ENCODE measurements at places on chromosomes 1 and 21.
A peak's percentile ranks its signal among the peaks of the same experiment; 100 is the strongest.

DNA sequence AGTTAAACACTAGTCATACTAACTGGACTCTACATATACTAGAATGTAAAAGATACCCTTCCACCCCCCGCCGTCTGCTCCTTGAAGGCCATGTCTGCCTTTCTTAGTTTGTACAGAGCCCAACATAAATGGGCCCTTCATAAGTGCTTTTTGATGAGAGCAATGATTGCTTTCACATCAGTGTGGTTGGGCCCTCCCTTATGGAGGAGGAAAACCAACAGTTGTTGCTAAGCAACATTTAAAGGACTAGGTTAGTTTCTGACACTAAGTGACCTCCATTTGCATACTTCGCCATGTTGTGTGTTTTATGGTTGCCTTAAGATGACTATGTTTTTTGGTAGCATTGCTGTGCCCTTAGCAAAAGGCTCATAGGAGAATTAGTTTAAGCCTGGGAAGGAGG is 182.0 kb upstream of the SGIP1 start:
- DNase-seq = no peak

DNA sequence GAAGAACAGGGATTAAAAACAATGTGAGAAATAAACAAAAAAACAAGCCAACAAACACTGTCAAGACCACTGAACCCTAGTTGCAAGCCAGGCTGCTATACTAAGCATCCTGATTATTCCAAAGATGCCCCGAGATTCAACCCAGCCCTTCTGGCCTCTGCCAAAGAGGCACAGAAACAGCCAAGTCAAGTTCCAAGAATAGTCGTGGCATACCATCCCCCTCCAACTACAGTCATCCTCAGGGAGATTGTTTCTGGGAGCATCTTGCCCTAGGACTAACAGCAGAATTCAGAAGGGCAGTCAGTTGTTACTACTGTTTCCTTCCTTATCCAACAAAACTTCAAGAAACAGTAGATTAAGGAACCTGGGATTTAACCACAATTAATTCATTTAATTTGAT is 52.3 kb downstream of the ABL2 start:
- no peak for DNase-seq

- DNase-seq = no peak
Measured at GRCh38 chr1:165753934-165754333, 14.7 kb downstream of the TMCO1 start.

DNA sequence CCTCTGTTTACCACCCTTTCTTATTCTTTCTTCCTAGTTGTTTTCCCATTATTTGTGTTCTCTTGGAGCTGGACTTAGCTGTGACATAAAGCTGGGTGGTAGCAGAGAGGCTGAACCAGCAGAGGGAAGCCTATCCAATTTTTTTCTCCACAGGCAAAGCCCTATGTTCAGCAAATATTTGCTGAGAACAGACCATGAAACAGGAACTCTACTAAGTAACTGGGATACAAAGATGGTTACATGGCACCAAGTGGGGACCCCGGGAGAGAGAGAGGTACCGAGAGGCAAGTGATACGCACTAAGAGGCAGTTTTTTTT is 6.6 kb downstream of the CFAP141 start:
- DNase-seq = peak; percentile 24

GRCh38 chr1:80540596-80540995 is 1260.1 kb upstream of the ADGRL2 start:
- DNase-seq = no peak

GRCh38 chr1:165884009-165884689 is 56.7 kb downstream of the UCK2 start:
- no peak for DNase-seq

DNA sequence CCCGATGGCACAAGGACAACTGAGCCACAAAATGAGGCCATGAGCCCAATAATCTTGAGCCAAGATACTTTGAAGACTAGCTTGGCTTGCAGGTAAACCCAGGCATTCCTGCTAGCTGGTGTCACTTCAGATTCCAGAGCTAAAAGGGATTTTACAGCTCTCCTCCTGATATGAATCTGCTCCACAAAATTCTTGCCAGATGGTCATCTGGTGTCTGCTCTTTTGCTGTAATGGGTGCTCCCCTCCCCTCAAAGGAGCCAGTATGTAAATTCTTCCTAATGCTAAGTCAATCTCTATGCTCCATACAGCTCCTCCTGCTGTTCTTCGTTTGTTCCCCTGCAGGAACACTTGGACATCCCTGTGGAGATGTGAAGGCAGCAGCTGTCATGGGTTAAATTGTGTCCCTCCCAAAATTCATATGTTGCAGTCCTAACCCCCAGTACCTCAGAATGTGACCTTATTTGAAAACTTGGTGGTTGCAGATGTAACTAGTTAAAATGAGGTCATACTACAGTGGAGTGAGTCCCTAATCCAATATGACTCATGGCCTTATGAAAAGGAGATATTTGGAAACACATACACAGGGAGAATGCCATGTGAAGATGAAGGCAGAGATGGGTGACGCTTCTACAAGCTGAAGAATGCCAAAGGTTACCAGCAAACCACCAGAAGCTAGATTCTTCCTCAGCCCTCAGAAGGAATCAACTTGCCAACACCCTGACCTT is 180.6 kb upstream of the PALMD start:
- peak; percentile 75 for DNase-seq

DNA sequence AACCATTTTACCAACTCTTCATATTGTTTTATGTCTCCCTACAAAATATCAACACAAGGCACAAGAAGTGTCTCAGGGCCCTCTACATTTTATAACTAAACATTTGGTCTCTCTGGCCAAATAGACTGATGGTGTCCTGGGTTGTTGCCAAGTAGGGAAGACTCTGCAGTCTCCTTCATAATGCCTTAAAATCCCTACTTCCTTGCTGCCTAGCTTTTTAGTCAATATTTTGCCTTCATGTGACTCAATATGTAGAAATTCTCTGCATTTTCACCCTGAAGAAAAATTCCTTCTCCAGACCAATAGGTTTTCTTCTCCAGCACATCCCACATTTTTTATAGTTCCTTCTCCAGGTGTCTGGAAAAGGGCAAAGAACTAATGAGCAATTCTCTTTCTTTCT is 72.6 kb upstream of the IPO9 start:
- DNase-seq = peak; percentile 83

DNA sequence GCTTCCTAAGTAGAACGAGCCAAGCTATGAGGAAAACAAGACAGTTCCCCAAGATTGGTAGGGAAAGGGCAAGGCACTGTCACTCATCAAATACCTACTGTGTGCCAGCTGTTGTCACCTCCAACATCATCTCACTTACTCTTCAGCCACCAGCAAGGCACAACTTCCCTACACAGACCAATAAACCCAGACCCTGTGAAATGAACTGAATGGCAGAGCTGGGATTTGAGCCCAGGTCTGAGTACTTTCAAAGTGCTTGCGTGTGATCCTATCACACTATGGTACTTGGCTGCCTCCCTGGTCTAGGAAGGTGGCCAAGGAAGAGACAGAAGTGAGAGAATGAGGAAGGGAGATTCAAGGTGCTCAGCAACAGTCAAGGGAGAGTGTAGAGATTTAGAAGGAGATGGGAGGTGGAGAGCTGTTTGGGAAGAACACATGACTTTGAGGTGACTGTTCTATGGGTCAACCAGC is 16.7 kb upstream of the TRIM63 start:
- no peak for DNase-seq

GRCh38 chr1:83994111-83994510 is 4.8 kb downstream of the TTLL7 start:
- no peak for DNase-seq

GRCh38 chr1:33985656-33986055 is 121.8 kb downstream of the HMGB4 start:
- DNase-seq = peak; percentile 7

GRCh38 chr1:26112407-26112775 is 767 bp downstream of the PDIK1L start:
- DNase-seq = no peak

- peak; percentile 82 for DNase-seq
Measured at GRCh38 chr1:153598309-153599172, 14.4 kb downstream of the S100A16 start.

GRCh38 chr21:21481239-21481638 is 483.0 kb downstream of the NCAM2 start:
- no peak for DNase-seq

GRCh38 chr1:41364442-41365319 is 3.4 kb downstream of the FOXO6 start:
- DNase-seq = no peak

- no peak for DNase-seq
Measured at GRCh38 chr1:183244466-183244865, 58.4 kb downstream of the LAMC2 start.

DNA sequence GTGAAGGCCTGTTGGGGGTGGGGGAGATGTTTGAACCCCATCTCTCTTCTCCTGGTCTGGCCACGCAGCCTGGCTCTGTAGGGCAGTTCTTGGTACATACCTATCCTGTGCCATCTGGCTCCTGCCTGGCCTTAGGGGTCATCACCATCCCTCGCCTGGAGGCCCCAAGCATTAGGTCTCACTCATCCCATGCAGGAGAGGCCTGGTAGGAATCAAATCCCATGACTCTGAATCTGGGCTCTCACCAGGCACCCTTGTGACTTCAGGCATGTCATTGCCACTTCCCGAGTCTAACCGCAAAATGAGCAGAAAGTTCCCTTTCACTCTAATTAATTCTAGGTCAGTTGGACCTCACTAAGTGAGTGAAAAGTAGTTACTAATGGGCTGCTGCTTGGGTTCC is 37.2 kb downstream of the ETNK2 start:
- DNase-seq = no peak

DNA sequence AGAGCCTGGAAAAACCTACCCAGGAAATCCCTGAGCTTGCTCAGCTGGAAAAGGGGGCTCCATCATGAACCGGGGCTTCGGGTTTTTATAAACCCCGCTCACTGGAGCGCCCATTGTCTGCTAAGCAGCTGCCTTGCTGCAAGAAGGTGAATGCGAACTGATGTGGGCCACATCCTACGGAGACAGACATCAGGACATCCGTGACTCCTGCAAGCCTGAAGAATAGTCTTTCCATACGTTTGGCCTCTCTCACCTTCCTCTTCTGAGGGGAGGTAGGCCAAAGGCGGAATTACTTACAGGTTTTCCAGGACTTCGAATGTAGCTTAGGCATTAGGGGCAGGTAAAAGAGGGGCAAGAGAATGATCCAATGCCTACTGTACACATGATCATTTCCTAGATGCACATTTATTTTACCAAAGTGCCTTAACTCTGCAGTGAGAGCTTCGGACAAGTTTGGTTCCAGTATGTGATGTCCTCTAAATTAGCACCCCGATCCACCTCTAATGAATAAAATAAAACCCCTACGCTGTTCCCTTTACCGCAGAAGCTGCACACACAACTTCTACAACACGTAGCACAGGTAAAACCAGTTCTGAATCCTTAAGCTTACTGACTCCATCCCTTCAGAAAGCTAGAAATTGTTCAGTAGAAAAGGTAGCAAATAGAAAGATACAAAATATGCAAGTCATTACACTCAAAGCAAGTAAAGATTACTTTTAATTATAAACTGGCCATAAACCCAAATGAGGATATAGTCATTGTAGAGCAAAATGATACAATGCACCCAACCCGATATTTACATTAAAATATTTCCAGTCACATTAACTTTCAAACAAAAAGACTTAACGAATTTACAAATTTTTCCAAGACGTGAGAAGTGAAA is 866 bp upstream of the SORT1 start:
- DNase-seq = no peak

- DNase-seq = no peak
Measured at GRCh38 chr1:1665815-1666251, 7.0 kb upstream of the CDK11B start.

DNA sequence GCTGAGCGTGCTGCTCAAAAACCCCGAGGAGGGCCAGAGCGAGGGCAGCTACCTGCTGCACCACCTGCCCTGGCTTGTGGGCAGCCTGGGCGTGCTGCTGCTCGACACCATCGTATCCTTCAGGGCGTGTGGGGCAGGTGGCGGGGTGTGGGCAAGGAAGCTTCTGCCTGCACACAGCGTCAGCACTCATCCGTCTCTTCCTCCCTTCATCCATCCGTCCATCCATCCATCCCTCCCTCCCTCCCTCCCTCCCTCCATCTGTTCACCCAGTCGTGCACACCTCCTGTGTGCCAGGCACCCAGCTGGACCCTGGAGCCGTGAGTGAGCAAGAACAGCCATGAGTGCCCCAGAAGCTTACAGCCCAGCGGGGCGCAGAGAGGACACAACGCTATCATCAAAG is 15.2 kb downstream of the SLC66A1 start:
- DNase-seq = no peak

GRCh38 chr1:84225646-84226045 is 75.9 kb upstream of the SAMD13 start:
- DNase-seq = no peak

DNA sequence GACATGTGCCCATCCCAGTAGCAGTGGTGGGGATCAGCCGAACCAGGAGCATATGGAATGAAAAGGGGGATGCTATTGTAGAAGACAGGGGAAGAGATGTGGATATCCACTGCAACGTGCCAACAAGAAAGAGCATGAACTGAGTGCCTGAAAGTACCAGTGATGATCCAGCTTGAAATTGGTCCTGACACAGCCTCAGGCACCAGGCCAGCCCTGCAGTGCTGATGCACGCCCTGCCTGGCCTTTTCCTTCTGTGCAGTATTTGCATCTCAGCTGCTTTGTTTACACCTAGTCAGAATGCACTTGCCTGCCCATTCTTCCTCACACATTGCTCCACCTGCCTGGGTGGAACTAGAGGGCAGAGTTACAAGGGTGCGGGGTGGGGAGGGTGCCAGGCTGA is 50.3 kb upstream of the ARTN start:
- DNase-seq = no peak

DNA sequence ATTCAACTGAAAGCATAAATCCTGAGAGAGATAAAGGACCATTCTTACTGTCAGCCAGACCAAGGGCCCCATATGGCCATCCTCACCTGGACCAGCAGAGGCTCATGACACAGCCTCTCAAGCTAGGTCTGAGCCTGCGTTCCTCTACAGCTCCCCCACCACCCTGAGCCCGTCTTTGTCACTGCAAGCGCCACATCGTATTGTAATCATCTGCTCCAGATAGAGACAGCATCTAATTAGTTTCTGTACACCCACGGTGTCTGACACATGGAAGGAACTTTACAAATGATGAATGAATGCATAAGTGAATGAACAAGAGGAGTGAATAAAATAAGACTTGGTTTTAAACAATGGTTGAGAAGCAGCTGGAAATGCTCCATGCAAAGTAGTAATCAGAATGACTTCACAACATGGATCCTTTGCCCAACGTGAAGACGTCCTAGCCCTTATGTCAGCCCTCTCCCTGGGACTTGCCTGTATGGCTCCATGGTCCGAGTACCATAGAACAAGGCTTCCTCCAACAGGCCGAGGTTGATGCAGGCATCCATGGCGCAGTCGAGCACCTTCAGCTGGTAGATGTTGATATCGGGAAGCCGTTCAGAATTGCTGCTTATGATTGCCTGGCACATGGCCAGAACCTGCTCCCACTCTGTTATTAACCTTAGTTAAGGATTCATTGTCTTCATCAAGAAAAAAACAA is 648.9 kb downstream of the SMYD3 start:
- no peak for DNase-seq

GRCh38 chr1:220356981-220357850 is 85.0 kb upstream of the RAB3GAP2 start:
- DNase-seq = no peak

All from HT1080 (cell line).